ENCODE measurements at places on chromosomes 4 and X. TPM values are rescaled to one million over a fixed set of nuclear protein-coding genes. Genes with fewer than 3 reads are reported as not detected.

- DNase-seq = no peak
These were observed 835 bp downstream of the TMEM185A start for GRCh38 chrX:149630681-149631233.

GRCh38 chr4:133151341-133151690, 2.2 kb downstream of the PCDH10 start:
- no peak for DNase-seq

- no peak for DNase-seq
These were observed 172.0 kb downstream of the PTTG2 start for GRCh38 chr4:38132107-38132673.

DNA sequence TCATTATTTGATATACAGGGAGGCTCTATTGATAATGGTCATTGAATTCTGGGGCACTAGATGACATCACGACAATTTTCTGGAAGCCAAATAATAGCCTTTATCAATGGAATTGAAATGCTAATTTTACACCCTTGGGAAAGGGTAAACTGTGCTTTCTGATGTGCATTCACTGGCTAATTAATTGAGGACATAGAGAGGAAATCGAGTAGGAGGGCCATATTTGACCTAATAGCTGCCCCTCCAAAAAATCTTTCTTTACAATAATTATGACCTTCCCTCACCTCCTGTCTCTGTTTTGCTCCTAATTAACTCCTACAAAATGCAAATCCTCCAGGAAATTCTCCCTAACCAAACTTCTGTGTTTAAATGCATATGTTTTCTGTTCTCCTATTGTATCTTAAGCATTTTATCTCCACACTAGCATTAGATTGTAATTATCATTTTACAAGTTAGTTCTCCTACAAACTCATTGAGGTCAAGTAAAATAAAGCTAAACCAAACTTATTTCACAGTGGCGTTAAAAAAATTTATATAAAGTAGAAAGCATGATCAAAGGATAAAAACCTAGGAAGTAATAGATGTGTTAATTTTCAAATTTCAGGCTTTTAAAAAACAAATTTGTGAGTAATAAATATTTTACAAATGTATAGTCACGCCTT, 1414.0 kb upstream of the AGA start:
- DNase-seq = no peak

DNA sequence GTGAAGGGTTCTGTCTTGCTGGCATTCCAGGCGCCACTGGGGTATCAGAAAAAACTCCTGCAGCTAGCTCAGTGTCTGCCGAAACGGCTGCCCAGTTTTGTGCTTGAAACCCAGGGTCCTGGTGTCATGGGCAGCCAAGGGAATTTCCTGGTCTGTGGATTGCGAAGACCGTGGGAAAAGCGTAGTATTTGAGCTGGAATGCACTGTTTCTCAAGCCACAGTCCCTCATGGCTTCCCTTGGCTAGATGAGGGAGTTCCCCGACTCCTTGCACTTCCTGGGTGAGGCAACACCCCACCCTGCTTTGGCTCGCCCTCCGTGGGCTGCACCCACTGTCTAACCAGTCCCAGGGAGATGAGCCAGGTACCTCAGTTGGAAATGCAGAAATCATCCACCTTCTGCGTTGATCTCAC, 40.1 kb downstream of the NOP14 start:
- DNase-seq = no peak

- no peak for DNase-seq
These were observed 10.1 kb downstream of the BCOR start for GRCh38 chrX:40087425-40088298.

DNA sequence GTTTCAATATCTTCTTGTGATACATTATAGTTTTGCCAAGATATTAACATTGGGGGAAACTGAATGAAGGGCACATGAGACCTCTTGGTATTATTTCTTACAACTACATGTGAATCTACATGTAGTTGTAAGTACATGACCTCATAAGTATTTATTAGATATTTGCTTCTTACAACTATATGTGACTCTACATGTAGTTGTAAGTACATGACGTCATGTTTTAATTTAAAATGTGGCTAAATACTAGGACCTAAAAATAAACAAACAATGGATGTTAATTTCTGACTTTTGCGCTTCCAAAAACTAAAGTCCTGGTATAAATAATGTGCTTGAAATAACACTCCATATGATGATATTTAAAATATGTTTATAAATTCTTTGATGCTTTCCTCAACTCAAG, 190.2 kb downstream of the CBLL2 start:
- DNase-seq = no peak

GRCh38 chr4:65302145-65302544, 368.1 kb downstream of the EPHA5 start:
- DNase-seq = no peak

The BGN gene
- total RNA-seq = 157 TPM

The EPHA5 gene
- 0.09 TPM for total RNA-seq

The UBE2K gene
- total RNA-seq = 54.3 TPM
